Peyer's patch (tissue), 4 donors: ENCODE measurements at places on chromosomes 2 and 18. TPM values are rescaled to one million over a fixed set of nuclear protein-coding genes. Genes with fewer than 3 reads are reported as not detected.

FLACC1 gene
- 6.6 TPM for total RNA-seq

SERPINB12 gene
- not detected for total RNA-seq

TCF4 gene
- total RNA-seq: 32.6 TPM

EML6 gene
- total RNA-seq: 6.0 TPM

TSPYL6 gene
- total RNA-seq: not detected

C2orf15 gene
- 3.7 TPM for total RNA-seq

RESP18 gene
- total RNA-seq: not detected

DNA sequence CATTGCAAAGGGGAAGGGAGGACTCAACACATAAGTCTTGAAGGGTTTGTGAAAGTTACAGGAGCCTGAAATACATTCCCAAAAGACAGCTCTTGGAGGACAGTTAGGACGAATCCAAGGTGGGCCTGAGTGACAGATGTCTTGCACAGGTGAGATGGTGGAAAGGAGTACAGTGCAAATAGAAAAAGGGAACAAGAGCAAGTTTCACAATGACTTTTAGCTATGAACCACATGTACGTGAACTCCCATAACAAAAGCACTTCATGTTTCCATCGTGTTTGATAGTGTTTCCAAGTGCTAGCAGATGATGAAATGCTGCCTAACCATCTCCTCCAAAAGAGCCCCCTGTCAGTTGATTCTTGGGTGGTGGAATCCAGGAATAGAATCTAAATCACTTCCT, 1.8 kb downstream of the IL18RAP start:
- no peak for DNase-seq

DNA sequence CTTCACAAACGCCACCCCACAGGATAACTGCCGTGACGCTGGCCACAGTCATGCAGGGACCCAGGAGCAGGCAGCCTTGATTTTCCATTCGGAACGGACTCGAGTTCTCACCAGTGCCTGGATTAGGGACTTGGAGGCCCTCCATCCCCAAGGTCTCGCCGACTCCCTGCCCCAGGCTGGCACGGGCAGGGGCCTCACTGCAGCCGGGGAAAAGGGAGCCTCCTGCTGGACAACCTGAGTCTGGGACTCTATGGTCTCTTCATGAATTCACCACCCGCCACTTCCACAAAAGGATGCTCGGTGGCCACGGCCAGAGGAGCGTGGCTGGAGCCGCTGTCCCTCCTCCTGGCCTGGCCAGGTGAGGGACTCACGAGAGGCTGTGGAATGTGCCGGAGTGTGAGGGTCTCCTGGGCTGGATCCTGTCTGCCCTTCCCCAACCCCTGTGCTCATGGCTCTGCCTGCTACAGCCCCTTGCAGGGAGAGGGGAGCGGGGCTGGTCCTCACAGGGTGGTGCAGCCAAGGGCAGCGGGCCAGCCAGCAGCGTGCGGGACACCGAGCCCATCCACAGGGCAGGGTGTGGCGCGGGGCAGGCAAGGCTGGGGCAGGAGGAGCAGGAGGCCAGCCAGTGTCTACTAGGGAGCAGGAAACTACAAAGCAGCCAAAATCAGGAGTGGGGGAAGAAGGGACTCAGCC, 42.3 kb downstream of the AQP12A start:
- DNase-seq: no peak

DNA sequence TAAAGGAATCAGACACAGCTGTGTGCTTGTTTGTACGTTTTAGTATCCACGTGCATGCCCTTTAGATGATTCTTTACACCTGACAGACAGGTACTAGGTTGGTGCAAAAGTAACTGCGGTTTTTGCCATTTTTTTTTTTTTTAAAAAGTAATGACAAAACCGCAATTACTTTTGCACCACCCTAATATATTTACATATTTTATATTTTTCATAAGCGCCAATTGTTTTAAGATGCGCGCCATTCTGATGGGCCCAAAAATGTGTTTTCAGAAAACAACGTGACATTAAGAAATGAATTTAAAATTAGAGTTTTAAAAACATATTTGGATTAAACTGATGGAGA, 972 bp upstream of the COBLL1 start:
- no peak for DNase-seq

DNA sequence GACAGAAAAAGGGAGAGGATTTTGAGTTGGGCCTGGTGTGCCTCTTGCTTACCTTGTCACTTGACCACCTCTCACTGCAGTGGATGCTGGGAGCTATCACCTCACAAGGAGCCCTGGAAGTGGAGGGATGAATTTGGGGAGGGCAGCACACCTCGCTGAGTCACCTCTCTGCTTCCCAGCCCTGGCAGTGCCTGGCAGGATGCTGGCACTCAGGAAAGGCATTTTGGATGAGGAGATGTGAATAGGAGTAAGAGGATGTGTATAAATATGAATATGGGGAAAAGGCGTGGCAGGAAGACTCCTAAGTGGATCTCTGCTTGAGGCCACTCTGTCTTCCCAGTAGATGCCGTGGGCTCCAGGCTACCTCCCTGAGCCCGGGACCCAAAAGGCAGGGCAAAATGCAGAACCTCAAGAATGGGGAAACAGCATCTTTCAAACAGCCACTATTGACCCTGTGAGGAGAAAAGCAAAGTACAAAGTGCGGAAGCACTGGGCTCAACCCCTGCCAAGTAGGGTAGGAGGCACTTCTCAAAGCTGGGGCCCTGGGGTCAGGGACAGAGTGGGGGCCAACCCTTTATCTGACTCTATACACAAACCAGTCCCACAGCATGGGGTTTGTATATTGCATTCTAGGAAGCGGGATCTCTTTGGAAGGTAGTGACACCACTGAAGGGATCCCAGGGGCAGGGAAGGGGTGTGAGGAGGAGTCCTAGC, 164.5 kb upstream of the GLI2 start:
- DNase-seq: no peak

GRCh38 chr2:239803102-239803765, 221.9 kb downstream of the NDUFA10 start:
- DNase-seq: peak; percentile 12

DNA sequence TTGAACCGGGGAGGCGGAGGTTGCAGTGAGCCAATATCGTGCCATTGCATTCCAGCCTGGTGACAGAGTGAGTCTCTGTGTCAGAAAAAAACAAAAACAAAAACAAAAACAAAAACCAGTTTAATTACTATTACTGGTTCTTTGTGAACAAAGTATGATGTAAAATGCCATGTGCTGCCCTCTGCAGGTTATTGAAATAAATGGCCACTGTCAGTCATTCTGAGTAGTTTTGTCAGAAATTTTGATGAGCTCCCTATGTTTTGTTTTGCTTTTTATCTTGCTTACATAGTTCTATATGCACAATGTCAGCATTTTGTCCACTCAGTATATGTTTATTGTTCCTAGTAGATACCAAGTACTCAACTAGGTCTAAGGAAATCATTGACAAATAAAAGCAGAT, 423.6 kb upstream of the CHST9 start:
- DNase-seq: no peak

DNA sequence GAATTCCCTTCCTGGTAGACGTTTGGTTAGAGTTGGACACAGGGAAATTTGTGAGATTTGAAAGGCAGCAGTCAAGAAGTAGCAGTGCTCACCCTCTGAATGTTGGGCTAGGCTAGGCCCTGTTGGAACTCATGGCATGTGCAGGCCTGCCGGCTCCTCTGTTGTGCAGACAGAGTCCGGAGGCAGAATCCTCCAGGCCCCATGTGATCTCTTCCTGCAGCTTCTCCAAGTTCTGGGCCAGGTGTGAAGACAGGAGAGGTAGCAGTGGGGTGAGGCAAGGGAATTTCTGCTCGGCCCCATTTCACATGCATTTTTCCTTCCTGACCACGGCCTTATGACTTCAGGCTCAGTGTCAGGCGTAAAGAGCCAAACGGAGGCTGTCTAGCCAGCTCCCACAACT, 36.9 kb upstream of the RAB31 start:
- DNase-seq: no peak

GRCh38 chr2:102313025-102313424, 1.7 kb downstream of the IL1RL1 start:
- no peak for DNase-seq

- DNase-seq: no peak
Observed at GRCh38 chr2:56571074-56571473, 387.3 kb downstream of the CCDC85A start.

GRCh38 chr2:160561551-160562295, 68.1 kb upstream of the RBMS1 start:
- no peak for DNase-seq

GRCh38 chr18:77560341-77560992, 310.8 kb downstream of the GALR1 start:
- DNase-seq: no peak

DNA sequence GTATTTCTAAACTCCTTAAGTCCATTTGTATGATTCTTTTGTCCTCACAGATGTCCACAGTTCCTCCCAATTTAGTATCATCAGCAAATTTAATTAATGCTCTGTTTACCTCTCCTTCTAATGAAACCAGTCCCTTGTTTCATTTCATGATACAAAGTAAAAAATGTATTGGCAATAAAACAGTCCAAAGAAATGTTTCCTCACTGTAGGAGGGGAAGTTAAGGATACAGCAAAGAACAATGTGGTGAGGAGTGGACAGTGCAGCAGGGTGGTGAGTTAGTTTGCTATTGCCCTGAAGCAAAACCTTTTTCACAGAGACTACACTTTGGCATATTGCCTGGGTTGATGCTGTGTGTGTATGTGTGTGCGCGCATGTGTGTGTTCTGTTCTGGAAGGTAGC, 401.5 kb downstream of the ARHGAP15 start:
- DNase-seq: no peak

DNA sequence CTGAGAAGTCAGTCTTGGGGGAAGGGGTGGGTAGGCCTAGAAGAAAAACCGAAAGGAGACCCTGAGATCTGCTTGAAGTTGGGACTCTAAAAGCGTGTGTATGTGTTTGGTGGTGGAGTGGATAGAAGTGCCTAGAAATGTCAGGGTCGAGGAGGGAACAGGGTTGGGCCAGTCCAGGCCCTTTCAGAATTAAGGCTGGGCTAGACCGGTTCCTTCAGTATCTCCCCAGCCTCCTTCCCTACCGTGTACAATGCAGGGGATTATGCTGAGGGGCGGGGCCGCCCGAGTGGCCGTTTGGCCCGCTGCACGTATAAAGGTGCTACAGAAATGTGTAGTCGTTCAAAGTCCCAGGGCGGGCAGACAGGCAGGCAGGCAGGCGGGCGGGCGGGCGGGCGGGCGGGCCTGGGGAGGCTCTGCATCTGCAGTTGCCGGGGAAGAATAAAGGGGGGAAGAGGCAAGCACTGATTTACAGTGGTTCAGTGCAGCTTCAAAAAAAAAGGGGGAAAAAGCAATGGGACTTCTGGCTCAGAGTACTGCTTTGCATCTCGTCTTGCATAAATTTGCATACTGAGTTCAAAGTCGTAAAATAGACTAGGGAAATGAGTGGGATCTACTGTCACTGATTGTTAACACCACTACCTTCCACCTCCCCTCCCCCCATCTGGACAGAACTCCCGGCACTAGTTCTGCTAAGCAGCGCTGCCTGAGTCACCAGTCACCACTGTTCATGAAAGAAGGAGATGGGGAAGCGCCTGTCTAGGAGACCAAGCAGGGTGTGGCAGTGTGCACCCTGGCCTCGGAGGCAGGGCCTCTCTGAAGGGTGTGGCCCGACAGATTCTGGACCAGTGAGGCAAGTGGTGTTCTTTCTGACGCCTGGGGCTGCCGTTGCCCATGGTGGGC, 3.6 kb downstream of the IGFBP2 start:
- peak; percentile 83 for DNase-seq

DNA sequence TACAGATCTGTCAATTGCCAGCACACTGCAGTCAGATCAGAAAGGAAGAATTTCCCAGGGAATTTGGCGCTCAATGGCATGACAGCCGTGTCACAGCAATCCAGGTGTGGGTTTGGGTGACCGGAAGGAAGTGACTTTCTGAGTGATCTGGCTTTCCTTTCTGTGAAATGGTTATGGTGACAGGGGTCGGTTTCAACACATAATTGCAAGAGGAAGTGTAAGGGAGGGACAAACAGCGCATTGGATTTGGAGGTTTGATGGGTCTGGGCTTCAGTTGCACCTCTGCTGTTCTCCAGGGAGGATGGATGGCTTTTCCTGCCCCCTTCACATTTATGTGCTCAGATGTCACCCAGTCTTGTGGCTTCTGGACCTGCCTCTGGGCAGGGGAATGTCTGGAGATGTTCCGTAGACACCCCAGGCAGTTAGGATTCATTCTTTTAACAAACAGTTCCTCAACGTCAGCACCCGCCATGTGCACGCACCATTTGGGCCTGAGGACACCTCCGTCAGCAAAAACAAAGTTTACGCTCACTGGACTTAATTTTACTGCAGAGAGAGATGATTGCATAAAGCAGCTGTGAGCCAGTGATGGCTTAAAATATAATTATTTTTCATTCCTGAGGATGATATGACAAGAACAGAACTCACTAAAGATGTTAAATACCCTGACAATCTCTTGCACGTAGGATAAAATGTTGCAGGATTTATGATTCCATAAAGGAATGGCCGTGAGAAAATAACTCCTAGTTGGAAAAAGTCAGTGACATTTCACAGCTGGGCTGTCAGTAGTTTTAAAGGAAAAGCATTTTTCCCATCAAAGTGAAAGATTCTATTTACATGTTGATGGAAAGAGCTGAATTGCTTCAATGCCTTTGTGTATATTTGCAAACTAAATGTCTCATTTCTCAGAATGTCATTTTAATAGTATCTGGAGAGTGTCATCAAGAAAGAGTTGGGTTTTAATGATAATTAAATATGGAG, 36.9 kb downstream of the MBP start:
- no peak for DNase-seq

GRCh38 chr2:77521548-77521891, 656 bp downstream of the LRRTM4 start:
- no peak for DNase-seq

DNA sequence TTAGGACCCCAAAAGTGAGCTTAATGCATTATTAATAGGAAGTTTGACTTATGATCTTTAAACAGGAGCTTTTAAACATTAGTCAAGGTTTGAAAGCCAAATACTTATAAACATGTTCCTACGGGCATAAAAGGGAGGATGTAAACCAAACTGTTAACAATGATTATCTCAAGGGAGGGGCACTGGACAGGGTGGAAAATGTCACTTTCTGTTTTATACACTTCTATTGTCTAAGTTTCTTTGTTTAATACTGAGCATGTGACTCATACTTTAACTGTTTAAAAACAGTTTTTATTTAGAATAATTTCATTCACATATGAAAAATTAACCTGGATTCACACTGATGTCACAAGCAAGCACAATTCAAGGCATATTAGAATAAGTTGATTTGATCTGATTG, 18.3 kb upstream of the ITGA6 start:
- DNase-seq: no peak

GRCh38 chr18:23354625-23355024, 98.5 kb upstream of the RIOK3 start:
- no peak for DNase-seq
